ENCODE measurements at places on chromosomes 2 and 18. TPM values are rescaled to one million over a fixed set of nuclear protein-coding genes. Genes with fewer than 3 reads are reported as not detected.

Gene FOXI3
- polyA plus RNA-seq: not detected

- H3K4me3 ChIP-seq: no peak overlapping the region
- peak; percentile 45 for DNase-seq
- 0 out of 2 replicates have a peak, but pooled peaks cover 7% of the 10 kb centered on the region for H3K27me3 ChIP-seq
- H3K27ac ChIP-seq: no peak overlapping the region
Measured at GRCh38 chr2:119647440-119648169, 31.4 kb upstream of the TMEM177 start.

DNA sequence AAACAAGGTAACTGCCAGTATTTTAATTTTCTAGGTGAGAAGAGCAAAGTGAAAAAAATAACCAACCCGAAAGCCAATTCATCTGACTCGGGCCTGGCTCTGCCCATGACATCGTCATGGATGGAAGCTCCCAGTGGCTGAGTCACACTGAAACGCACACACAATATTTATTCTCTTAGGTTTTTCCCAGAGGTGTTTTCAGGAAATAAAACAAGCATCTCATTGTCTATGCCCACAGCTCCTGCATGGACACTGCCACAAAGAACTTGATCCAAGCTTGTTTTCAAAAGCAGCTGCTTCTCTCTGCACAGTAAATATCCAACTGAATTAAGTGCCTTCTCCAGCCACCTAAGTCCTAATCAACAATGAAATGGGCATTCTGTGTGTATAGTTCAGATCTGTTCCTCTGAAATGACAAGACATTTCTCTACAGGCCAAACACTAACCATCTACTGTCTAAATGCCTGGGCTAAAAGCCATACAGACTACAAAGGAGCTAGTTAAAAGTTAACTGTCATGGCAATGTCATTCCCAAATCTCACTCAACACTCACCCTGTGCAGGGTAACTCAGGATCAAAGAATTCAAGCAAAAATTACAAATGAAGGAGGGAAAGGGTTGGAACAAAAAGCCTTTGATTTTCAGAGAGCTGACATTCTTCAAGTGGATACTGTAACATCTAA is 62.9 kb downstream of the RPL31 start:
- DNase-seq: peak; percentile 83
- no peaks in the 10 kb centered on the region for H3K36me3 ChIP-seq
- H3K4me3 ChIP-seq: no peak overlapping the region
- peaks cover 30% of the 10 kb centered on the region for H3K4me1 ChIP-seq
- H3K27me3 ChIP-seq: no peaks in the 10 kb centered on the region

DNA sequence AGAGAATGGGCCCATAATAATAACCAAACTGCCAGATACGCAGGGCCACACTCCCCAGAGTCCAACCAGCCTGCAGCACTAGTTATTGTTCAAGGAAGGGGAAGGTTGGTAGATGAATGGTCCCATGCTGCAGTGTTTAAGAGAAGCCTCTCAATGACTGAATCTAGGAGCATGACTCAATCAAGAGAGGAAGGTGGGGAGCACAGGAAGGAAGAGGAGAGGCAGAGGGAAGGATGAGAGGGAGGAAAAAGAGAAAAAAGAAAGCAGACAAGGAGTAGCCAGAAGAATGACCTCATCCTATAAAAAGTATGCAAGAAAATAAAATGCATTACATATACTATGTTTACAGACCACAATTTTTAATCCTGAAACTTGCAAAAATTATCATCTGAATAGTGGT is 174.5 kb downstream of the TCF4 start:
- DNase-seq: peak; percentile 56
- no peaks in the 10 kb centered on the region for H3K27me3 ChIP-seq
- H3K4me3 ChIP-seq: no peak overlapping the region
- H3K27ac ChIP-seq: peak overlapping the region; percentile 28

GRCh38 chr18:25360301-25360899 is 8.4 kb upstream of the ZNF521 start:
- H3K4me3 ChIP-seq: no peak overlapping the region
- no peak overlapping the region for H3K27ac ChIP-seq
- no peaks in the 10 kb centered on the region for H3K27me3 ChIP-seq
- H3K4me1 ChIP-seq: no peaks in the 10 kb centered on the region
- DNase-seq: peak; percentile 19

Gene ARID5A
- 19.5 TPM for polyA plus RNA-seq

Gene G6PC2
- not detected for polyA plus RNA-seq

GRCh38 chr2:200461846-200462710 is 47.8 kb downstream of the KCTD18 start:
- H3K36me3 ChIP-seq: peaks cover 22% of the 10 kb centered on the region
- no peak overlapping the region for H3K27ac ChIP-seq
- DNase-seq: no peak
- peaks cover 9% of the 10 kb centered on the region for H3K4me1 ChIP-seq
- no peaks in the 10 kb centered on the region for H3K27me3 ChIP-seq

Gene INHBB
- polyA plus RNA-seq: 0.49 TPM

Gene CPO
- 0.20 TPM for polyA plus RNA-seq

Gene C2orf80
- not detected for polyA plus RNA-seq

Gene CRYGC
- polyA plus RNA-seq: not detected

DNA sequence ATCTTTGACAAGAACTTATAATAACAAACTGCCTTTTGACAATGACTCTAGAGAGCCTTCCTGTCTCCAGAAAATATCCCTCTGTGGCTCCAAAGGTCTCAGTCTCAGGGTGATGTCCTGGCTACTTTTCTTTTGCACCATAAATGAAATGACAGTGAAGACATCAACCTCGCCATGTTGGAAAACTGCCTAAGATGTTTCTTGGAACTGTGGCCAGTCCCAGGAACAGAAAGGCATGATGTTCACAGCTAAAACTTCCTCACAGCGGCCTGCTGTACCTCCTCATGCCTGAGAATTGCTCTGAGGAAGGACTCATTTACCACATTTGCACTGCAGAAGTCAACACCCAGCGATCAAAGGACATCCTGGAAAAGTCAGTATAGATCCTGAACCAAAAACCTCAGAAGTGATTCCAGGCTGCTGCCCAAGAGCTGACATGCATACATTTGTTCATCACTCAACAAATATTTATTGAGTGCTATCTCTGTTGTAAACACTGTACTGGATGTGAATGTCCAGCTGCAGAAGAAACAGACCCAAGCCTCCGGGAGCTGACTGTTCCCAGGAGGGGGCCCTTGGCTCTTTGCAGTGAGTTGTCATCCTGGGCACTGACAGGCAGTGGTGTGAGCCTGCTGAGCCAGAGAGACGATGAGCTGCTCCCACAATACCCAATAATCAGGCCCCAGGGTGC is 64.3 kb upstream of the ACSL3 start:
- no peaks in the 10 kb centered on the region for H3K27me3 ChIP-seq
- H3K4me1 ChIP-seq: peaks cover 6% of the 10 kb centered on the region
- H3K36me3 ChIP-seq: no peaks in the 10 kb centered on the region
- no peak overlapping the region for H3K27ac ChIP-seq
- no peak for DNase-seq

Gene LIMS3
- 7.6 TPM for polyA plus RNA-seq

Gene FOXD4L1
- not detected for polyA plus RNA-seq

DNA sequence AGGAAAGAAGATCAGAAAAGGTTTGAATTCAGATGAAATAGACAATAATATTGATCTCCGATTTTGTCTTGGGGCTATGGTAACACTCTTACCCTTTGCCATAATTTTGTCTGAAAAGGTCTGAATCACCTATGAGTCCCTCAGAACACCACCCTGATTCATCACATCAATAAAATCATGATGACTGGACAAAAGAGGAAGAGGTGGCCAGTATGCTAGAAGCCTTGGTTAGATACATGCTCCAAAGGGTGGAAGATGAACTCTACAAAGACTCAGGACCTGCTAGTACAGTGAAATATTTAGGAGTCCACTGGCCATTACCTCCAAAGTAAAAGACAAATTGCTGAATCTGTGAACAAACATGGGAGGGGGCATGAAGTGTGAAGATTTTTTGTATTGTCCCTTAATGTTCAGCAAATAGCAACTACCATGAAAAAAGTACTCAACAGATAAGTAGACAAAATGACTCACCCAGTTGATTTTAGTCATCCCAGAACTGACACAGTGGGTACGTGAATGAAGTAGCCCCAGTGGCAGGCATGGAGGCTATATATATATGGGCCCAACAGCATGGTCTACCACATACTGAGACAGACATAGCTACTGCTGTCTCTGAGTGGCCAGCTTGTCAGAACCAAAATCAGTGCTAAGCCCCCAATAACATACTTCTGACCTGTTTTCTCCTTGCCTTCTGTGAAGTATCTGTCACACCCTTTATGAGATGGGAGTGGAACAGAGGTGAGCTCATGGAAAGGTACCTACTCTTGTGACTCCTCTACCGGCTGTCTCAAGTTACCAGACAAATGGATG is 36.5 kb upstream of the GLS start:
- no peak overlapping the region for H3K4me3 ChIP-seq
- H3K27me3 ChIP-seq: no peaks in the 10 kb centered on the region
- DNase-seq: peak; percentile 84
- H3K36me3 ChIP-seq: no peaks in the 10 kb centered on the region
- peaks cover 72% of the 10 kb centered on the region for H3K4me1 ChIP-seq

DNA sequence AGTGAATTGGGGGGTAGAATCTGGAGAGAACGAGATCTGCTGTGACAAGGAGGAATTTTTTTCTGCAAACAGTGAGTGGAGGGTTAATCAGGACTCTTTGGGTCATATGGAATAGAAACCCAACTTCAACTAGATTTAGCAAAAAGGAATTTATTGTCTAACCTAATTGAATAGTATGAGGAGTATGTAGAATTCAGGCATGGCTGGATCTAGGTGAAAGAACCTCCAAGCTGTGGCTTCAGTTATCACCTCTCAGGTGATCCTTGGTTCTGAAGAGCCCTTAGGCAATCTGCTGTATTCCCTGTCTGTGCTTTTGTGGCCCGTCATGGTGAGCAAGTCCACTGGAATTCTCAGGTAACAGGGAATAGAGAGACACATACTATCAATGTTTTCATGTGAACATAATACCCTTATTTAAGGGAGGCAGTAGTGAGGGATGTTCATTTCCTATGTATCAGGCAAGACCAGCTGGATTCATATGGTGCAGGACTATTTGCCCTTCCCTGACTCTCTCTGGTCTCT is 164.7 kb downstream of the ALPK2 start:
- no peak for DNase-seq
- no peaks in the 10 kb centered on the region for H3K27me3 ChIP-seq
- no peaks in the 10 kb centered on the region for H3K36me3 ChIP-seq
- H3K27ac ChIP-seq: no peak overlapping the region

Gene PRKAG3
- polyA plus RNA-seq: not detected

Gene LBX2
- 0.87 TPM for polyA plus RNA-seq
